Hematopoietic multipotent progenitor cell treated with erythropoietin and hydrocortisone succinate and interleukin-3 and kit ligand, for 6 days (in vitro differentiated cells): ENCODE measurements at places on chromosomes 3 and 15.
A peak's percentile ranks its signal among the peaks of the same experiment; 100 is the strongest.

GRCh38 chr15:92294759-92295158 lies 98.9 kb upstream of the ST8SIA2 start:
- DNase-seq, result peak; percentile 24

GRCh38 chr3:36259580-36259979 lies 120.7 kb upstream of the STAC start:
- no peak for DNase-seq

DNA sequence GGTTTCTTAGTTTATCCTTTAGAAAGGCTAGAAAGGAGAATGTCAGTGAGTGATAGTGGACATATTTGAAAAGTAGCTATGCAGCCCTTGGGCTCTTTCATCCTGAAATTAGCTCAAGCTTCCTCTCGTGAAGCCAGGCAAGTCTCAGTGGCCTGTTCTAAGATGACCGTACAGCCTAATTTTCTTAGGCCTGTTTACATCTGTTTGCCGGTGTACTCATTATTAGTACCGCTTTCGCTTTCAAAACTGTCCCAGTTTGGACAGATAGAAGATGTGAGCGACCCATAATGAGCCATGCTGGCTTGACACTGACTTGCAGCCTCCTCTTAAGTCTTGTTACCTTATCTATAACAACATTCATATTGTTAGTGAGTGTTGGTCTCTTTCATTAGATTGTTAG lies 5.7 kb upstream of the ARL14 start:
- DNase-seq, result peak; percentile 23

- no peak for DNase-seq
Observed at GRCh38 chr3:153978006-153978405, 143.2 kb upstream of the ARHGEF26 start.

DNA sequence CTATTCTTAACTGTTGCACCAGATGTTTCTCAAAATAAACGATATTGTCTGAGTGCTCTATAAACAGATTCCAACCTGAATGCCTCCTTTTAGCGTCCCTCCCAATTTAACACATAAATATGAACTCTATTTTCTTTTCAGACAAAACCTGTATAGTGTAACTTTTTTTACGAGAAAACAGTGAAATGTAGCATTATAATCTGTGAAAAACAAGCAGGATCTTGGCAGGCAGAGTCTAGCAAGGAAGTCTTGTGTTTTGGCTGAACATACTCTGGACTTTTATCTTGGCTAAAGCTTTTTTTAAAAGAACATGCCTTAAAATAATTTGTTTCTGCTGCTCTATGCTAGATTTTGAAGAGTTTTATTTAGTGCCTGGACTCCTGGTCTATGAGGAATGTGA lies 150.5 kb downstream of the ROBO2 start:
- no peak for DNase-seq

GRCh38 chr3:178802993-178803693 lies 266.9 kb downstream of the KCNMB2 start:
- no peak for DNase-seq

GRCh38 chr3:186843039-186843432 lies 526 bp downstream of the ADIPOQ start:
- no peak for DNase-seq
